ENCODE measurements at places on chromosomes 3 and 15.

GRCh38 chr3:2392981-2393380 lies 294.3 kb downstream of the CNTN4 start:
- no peak for DNase-seq
- H3K36me3 ChIP-seq, result no peaks in the 10 kb centered on the region
- no peaks in the 10 kb centered on the region for H3K4me1 ChIP-seq
- no peak overlapping the region for H3K4me3 ChIP-seq
- H3K27ac ChIP-seq, result no peak overlapping the region

DNA sequence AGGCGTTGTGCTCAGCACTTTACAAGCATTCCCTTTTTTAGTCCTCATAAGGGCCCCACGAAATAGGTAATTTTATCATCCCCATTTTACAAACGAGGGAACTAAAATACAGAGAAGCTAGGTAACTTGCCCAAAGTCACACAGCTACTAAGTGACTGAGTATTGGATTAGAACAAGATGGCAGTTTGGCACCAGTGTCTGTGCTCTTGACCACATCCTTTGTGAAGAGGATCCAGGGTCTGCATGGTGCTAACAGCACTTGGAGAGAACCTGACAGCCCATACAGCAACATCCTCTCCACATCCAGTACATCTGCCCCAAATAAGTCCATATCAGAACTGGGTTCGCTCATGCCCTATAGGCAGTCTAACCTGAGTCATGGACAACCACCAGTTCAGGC lies 21.8 kb upstream of the DAPK2 start:
- H3K36me3 ChIP-seq, result peaks cover 19% of the 10 kb centered on the region
- H3K27me3 ChIP-seq, result no peaks in the 10 kb centered on the region
- H3K4me1 ChIP-seq, result peaks cover 24% of the 10 kb centered on the region
- DNase-seq, result no peak

DNA sequence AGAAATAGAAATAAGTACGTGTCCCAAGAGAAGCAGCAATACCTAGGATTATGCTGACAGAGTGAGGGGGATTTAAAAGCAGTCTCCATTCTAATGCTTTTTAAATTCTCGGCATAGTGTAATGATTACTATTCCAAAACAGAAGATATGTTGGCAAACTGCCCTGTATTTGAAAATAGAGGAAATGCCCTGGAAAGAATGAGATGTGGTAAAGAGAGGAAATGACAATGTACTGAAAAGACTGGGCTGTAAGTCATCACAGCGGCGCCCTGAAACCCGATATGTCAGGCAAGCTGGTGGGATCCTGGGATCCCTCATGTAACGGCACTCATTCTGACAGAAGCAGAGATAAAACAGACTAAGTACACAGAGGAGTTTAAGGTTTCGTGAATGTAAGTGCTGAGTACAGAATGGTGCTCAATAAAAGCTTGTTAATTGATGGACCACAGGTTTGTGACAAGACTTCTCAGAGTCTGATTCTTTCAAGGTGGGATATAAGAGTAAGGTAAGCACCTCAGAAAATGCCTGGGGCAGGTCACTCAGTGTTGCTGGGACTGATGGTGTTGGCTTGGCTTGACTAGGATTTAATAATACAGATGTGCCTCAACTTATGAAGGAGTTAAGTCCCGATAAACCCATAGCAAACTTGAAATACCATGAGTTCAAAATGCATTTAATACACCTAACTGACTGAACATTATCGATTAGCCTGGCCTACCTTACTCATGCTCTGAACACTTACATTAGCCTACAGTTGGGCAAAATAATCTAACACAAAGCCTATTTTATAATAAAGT lies 91.4 kb downstream of the NFKBIZ start:
- DNase-seq, result peak; percentile 49
- peaks cover 77% of the 10 kb centered on the region for H3K4me1 ChIP-seq
- no peaks in the 10 kb centered on the region for H3K27me3 ChIP-seq
- H3K36me3 ChIP-seq, result no peaks in the 10 kb centered on the region
- no peak overlapping the region for H3K4me3 ChIP-seq

GRCh38 chr3:30641416-30642251 lies 35.2 kb downstream of the TGFBR2 start:
- H3K4me3 ChIP-seq, result no peak overlapping the region
- H3K27me3 ChIP-seq, result no peaks in the 10 kb centered on the region

DNA sequence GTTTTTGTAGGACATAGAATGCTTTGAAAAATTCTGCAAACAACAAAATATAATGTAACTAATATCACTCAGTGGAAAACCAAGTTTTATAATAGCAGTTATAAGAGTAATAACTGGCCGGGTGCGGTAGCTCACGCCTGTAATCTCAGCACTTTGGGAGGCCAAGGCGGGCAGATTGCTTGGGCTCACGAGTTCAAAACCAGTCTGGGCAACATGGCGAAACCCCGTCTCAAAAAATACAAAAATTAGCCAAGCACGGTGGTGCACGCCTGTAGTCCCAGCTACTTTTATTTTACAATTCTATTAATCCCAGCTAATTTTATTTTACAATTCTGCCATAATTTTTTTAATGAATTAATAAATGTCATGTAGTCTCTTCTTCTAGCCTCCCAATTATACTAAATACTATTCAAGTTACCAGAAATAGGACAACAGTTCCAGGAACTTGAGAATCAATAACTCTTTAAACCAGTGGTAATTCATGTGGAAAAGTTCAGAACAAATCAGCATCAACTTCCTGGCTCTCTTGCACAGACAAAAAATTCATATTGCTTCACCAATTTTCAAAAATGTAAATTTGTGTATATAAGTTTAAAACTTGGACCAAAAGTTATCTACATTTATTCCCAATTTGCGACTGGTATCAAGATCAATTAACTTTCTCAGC lies 2.2 kb downstream of the DENND4A start:
- peak overlapping the region; percentile 100 for H3K27ac ChIP-seq
- no peaks in the 10 kb centered on the region for H3K27me3 ChIP-seq
- H3K4me3 ChIP-seq, result peak overlapping the region; percentile 95
- H3K36me3 ChIP-seq, result no peaks in the 10 kb centered on the region
- H3K4me1 ChIP-seq, result peaks cover 46% of the 10 kb centered on the region
- no peak for DNase-seq

GRCh38 chr15:80854104-80854503 lies 74.9 kb downstream of the CEMIP start:
- H3K4me3 ChIP-seq, result no peak overlapping the region
- no peak for DNase-seq
- no peaks in the 10 kb centered on the region for H3K36me3 ChIP-seq
- H3K4me1 ChIP-seq, result no peaks in the 10 kb centered on the region

- peaks cover 10% of the 10 kb centered on the region for H3K4me1 ChIP-seq
- H3K27me3 ChIP-seq, result no peaks in the 10 kb centered on the region
- no peak overlapping the region for H3K27ac ChIP-seq
Observed at GRCh38 chr3:48555231-48555948, 1.2 kb downstream of the PFKFB4 start.

DNA sequence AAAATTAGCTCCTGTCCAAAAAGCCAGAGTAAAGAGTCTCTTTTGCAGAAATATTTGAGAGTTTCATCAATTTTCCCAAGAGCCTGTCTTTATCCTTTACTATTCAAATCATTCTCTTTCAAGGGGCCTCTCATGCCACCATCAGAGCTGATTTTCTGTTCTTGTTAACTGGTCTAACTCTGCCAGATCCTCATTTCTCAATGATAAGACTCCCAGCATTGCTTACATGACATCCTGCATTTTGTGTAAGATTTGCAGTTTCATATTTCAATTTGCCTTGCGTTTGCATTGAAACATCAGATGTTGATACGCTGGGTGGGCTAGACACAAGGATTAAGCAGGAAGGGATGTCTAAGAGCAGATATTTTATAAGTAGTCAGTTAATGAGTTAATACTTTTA lies 228.7 kb downstream of the TBL1XR1 start:
- no peaks in the 10 kb centered on the region for H3K36me3 ChIP-seq
- no peak for DNase-seq
- H3K4me1 ChIP-seq, result no peaks in the 10 kb centered on the region
- no peak overlapping the region for H3K4me3 ChIP-seq

DNA sequence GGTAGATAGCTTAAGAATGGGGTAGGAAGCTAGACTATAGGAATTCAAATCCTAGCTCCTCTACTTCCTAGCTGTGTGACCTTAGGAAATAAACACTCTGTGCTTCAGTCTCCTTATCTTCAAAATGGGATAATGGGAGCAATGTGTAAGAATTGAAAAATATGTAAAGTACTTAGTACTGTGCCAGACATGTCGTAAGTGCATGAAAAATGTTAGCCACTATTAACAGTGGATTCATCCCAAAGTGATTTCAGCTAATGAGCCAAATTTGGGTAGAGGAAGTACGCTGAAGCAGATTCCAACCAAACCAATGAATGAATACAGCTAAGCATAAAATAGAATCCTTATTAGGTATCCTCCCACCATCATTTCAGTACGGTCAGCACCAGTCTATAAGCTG lies 192.1 kb downstream of the RORA start:
- H3K27ac ChIP-seq, result no peak overlapping the region
- H3K36me3 ChIP-seq, result no peaks in the 10 kb centered on the region
- H3K4me1 ChIP-seq, result no peaks in the 10 kb centered on the region

- no peak for DNase-seq
- H3K36me3 ChIP-seq, result no peaks in the 10 kb centered on the region
- H3K4me3 ChIP-seq, result no peak overlapping the region
- H3K27ac ChIP-seq, result no peak overlapping the region
Observed at GRCh38 chr15:100663915-100664281, 61.5 kb downstream of the ASB7 start.

Data from B cell (primary cell).